ENCODE measurements at places on chromosomes 2 and 18.

DNA sequence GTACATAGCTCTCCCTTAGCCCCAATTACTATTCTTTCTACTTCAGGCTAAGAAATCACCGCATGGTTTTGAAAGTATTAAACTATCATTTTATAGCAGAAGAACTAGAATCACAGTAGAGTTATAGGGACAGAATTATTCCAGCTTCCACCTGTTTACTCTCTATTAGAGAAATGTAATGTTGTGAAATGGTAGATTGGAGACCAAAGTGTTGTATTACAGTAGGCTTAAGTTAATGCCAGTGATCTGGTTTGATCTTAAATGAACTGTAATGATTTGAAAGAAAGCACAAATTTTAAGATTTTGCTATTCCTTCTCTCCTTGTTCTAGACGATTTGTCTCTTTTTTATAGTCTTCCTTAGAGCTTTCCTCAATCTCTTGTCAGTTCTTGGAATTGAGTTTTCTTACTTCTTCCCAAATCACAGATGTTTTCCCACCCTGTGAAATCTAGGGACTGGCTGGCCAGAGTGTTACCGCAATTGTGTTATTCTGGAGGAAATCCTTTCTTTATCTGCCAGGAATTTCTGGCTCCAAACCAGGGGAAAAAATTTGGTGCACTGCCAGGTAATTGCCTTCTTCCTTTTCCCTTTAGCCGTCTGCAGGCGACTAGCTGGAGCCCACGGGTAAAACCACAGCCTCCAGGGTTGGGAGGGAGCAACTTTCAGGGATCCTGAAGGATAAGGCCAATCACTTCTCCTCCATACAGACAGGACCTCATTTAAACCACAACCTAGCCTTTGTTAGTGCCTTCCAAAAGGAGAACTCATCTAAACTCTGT, 51.7 kb downstream of the NOP58 start:
- DNase-seq = no peak

GRCh38 chr2:4190548-4190947, 487.2 kb downstream of the DCDC2C start:
- no peak for DNase-seq

DNA sequence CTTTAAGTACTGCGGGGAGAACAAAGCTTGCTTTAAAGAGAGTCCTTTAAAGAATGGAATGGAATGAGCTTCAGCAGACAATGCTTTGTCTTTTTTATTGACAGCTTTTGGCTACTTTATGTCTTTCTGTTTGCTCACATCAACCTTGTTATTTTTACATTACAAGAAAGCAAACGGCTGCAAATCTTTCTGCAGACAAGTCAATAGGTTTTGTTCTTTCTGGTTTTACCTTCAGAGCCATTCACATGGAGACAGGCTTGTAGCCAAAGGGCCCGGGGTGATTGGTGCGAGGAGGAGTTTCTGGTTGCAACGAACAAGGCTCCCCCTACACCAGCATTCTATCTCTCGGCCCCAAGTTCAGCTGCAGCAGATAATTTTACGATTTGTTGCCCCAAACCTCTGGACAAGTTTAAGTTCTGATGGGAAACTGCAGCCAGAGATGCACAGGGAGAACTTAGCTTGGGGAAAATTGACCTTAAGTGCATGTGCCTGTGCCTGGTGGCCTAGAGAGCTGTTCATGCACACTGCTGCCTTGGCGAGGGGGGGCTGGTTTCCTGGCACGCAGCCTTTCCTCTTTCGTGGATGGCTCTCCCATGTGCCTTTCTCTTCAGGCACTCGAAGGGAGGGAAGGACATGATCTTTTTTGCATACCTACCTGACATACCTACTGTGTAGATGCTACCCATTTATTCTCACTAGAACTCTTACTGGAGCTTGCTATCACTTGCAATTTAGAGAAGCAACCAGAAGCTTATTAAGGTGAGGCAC, 543.2 kb downstream of the DCDC2C start:
- DNase-seq = no peak

- no peak for DNase-seq
Observed at GRCh38 chr18:8654503-8655451, 45.5 kb downstream of the RAB12 start.

GRCh38 chr2:205714789-205715720, 32.8 kb downstream of the NRP2 start:
- DNase-seq = no peak

DNA sequence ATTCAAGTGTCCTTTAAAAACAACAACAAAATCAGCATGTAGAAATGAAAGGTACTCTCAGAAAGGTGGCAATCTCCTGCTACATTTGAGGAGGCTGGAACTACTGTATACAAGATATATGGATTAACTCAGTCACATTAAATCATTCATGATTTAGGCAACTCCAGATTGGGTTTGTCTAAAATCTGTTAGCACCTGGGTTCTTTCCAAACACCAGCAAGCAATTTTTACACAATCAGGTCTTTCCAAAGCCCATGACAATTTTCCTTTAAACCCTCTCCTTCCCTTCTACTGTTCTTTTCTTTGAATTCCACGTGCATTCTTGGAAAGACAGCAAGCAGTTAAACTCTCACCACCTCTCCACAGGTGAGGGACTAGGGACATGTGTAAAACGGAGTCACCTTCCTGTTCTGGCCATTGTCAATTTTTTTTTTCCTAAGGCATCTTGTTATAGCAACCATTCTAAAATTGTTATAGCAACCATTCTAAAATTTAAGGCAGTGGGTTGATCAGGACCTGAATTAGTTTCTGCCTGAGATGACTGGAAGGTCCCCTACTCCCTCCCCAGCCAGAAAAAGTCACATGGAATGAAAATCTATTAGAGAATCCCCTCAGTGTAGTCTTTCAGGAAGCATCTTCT, 113.9 kb downstream of the ANKRD44 start:
- DNase-seq = no peak

DNA sequence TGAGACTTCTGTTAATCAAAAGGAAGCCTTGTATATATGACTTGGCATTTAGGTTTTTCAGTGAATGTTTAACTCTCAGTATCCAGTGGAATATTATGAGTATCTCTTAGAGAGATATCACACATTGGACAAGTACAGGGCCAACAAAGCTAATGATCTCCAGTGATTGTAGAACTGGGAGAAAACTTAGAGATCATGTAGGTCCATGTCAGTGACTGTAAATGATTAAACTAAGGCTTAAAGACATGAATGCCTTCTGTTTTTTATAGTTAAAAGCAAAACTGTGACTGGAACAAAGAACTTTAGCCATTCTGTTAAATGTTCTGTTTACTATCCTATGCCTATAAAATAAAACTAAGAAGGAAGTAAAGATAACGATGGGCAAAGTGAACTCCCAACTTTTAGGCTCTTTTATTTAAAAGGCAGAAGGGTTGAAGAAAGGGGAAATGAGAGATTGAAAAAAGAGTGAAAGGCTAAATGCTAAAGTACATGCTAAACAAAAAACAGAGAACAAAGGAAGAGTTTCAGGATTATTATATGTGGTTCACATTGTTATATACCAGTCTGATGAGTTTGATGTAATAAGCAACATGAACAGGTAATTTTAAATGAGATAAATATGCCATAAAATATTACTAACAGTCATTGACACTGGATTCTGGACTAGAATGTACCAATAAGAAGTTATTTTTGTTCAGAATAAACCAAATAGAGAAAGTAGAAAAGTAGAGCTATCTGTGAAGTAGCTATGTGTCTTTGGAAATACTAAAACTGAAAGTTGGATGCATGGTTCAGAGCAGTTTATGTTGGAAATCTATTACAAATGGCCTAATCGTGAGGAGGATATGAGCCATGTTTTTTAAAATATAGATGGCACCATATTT, 37.1 kb upstream of the TNFRSF11A start:
- no peak for DNase-seq

- DNase-seq = no peak
Observed at GRCh38 chr2:237190966-237191713, 105.5 kb downstream of the COPS8 start.

GRCh38 chr2:159854481-159854880, 56.5 kb upstream of the CD302 start:
- DNase-seq = no peak

DNA sequence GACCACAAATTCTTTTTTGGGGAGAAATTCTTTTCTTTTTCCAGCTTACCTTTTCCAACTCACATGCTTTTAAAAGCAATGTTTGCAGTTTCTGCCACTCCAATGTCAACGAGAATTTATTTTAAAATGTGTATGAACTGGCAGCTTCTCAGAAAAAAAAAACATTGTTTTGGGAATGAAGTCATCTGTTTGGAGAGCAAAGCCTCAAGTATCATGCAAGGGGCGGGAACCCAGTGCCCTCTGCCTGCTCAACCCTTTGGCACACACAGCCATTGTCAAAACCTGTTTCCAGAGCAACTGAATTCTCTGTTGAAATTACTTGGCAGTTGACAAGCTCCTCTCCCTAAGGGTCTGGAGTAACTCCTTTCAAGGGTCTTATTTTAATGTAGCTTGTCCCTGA, 128.5 kb downstream of the QPCT start:
- DNase-seq = no peak

- no peak for DNase-seq
Observed at GRCh38 chr2:85695121-85695520, 963 bp downstream of the GNLY start.

GRCh38 chr2:121605820-121606733, 43.2 kb downstream of the CLASP1 start:
- no peak for DNase-seq

DNA sequence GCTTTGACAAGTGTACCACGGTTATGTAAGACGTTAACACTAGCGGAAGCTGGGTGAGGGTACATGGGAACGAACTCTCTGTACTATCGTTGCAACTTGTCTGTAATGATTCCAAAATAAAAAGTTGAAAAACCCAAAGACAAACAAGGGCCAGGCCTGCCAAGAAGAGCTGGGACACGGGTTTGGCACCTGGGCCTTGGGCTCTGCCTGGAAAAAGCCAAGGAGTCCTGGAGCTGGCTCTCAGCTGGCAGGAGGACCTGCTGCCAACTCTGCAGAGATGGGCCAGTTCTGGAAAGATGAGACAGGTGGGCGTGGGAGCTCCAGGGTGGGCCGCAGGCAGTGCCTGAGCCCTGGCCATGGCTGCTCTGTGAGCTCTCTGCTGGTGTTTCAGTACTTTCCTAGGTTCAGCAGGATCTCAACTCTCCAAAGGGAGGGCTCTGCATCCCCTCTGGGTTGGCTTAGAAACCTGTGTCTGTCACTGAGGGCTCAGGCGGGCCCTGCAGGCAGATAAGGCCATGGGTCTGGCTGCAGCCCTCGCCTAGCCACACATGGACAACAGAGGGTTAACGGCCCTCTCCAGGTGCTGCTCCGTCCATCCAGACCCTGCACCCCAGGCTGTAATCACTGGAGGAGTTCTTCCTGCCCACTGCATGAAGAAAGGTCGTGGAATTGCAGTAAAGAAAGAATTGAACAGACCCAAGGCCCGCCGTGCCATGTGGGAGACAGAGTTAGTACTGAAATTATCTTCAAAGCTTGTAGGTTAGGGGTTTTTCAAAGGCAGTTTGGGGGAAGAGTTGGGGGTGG, 89.9 kb downstream of the RHOB start:
- no peak for DNase-seq

DNA sequence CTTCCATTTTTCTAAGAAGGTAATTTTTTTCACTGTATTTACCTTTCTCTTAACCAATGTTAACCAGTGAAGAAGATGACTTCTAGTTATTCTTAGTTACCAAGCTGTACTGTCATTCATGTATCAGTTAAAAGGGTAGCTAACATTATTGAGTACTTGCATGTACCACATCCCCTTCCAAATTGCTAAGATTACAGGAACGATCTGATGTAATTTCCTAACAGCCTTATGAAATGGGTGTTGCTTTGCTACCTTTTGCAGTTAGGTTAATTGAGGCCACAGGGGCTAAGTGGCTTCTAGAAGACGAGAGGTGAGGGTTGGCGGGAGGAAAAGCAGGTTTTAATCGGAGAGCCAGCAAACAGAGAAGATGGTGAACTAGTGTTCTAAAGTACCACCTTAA, 1.8 kb upstream of the SULT6B1 start:
- no peak for DNase-seq

DNA sequence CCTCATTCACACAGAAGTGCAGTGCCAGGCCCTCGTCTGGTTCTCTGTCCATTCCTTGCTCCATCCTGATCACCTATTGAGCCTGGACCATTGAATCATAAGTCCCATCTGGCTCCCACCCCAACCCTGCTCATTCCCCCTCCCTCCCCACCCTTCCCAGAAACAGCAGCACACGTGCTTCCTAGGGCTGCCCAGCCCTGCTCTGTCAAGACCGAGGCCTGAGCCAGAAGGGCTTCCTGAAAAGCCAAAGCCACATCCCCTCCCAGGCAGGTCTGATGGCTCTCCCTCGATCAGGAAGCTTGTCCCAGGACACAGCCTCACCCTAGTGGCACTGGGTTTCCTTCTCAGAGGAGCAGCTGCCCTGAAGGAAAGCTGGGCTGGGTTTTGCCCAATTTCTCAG, 79.8 kb upstream of the FZD7 start:
- DNase-seq = no peak

- DNase-seq = no peak
Observed at GRCh38 chr18:9987345-9987744, 73.5 kb downstream of the VAPA start.

DNA sequence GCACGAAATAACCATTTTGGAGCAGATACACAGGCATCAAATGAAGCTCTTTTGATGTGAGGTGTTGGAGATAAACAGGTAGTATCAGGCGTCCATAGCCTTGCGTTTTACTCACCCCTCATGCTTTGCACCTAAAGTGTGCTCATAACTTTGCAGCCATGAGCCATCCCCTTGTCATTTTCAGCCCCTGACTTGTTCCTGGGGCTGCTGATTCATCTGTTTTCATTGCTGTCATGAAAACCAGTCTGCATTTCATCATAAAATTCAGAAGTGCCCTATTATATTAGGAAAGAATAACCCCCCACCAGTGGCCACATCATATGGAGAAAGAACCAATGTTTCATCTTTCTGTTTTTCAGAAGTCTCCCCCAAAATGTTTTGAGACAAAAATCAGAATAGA, 329.7 kb upstream of the NRP2 start:
- DNase-seq = no peak

DNA sequence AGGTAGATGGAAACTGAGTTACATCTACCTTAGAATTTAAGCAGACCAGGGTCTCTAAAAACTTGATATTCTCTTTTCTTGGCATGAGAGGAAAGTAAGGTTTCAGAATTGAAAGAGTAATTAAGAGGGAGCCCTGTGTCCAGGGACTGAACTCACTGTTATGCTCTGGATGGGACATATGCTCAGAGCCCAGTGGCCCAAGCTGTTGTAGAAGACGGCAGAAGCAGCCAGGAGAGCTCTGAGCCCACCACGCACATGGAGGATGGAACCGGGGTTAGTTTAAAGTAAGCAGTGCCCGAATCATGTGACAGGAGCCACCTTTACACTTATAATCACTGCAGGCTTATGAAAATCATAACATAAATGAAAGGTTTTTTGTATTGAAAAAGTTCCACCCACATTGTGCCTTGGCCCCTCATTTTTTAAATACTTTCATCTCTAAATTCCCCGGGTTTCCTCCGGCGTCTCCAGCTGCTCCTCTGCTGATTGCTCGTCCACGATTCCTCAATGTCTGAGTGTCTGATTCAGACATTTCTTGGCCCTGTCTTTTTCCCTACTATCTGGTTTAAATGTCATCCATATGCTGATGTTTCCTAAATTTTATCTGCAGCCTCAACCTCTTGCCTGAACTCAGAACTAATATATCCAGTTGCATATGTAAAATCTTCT, 36.1 kb upstream of the SPTBN1 start:
- DNase-seq = no peak

Measured in stimulated activated CD8-positive, alpha-beta memory T cell treated with anti-CD3 and anti-CD28 coated beads, Interleukin-15, amount 100 ng/mL, for 24 hours (primary cell).